ENCODE measurements at places on chromosomes 5 and 9.

- peak; percentile 22 for DNase-seq
Observed at GRCh38 chr9:128899566-128900322, 17.8 kb downstream of the LRRC8A start.

- no peak for DNase-seq
Observed at GRCh38 chr5:72448368-72448767, 58.8 kb downstream of the ZNF366 start.

DNA sequence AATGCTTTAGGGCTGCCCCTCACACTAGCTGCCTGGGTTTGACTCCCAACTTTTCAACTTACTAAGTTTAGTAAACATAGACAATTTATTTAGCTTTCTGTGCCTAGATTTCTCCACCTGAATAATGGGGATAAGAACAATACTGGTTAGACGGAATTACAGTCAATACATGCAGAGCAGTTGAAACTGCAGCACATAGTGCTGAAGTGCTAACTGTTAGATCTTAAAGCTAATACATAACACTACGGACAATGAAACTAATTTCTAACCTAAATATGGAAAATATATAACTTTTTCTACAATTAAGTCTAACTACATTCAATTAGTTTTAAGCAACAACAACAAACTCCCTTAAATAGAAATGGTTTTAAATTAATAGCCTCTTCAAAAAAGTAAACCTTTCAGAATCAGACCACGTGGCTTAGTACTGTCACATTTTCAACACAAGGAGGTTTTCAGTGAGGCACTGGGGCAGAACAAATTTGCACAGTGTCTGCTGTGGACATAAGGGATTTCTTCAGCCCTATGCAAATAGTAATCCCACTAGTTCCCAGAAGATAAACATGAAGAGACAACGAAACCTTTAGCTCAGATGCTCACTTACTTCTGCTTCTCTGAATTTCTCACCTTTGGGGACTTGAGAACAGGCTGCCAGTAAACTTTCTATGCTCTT lies 293.4 kb downstream of the EDIL3 start:
- no peak for DNase-seq

GRCh38 chr5:179407191-179408175 lies 62.2 kb upstream of the ADAMTS2 start:
- DNase-seq = no peak

DNA sequence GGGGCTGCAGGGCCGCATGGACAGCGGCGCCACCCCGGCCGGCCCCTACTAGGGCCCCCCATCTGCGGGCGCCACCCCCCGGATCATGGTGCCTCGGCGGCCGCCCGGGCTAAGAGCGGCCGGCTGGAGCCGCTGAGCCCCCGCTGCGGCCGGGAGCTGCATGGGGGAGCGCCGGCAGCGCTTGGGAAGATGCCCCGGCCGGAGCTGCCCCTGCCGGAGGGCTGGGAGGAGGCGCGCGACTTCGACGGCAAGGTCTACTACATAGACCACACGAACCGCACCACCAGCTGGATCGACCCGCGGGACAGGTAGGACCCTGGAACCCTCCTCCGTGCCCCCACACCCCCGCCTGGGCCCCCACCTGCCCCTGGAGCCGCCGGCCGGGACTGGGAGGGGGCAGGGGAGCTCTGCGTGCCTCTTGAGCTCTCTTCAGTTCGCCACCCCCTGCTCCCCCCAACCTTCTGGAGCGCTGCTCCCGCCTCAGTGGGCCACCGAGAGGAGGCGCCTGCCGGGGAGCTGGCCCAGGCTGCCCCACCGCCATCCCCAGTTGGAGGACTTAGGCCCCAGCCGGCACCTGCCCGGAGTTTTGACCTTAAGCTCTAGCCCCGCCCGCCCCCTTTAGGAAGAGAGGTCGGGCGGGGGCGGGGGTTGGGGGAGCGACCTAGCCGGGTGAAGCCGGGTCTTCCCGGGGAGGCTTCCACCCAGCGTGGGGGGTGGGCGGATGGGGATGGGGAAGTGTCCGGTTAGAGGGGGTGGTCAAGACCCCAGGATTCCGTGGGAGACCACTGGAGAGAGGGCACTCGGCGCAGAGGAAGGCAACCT lies 730 bp downstream of the WWC1 start:
- no peak for DNase-seq

DNA sequence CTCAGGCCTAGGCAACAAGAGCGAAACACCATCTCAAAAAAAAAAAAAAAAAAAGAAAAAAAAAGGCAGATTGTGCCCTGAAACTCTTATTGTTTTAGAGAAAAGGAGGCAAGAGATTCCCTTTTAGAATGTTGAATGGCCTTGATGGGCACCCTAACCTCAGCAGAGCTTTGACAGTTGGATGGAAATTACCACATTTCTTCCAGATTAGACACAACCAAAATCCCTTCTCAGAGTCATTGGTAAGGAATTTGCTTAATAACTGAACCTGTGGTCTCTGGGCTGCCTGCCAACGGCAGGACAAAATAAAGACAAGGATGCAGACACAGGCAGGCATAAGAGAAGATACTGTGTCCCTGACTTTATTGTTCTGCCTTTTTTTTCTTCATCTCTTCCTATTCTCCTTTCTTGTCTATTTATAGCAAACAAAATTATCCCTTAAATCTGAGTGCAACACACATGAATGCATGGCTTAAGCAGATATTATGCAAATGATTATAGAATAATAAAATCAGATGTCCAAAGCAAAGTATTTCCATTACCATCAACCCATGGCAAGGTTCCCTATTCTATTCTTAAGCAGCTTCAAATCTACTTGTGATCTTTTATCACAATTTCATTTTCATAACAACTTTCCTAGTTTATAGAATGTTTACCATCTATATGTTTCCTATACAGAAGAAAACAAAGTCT lies 37.3 kb upstream of the TRIO start:
- DNase-seq = no peak

DNA sequence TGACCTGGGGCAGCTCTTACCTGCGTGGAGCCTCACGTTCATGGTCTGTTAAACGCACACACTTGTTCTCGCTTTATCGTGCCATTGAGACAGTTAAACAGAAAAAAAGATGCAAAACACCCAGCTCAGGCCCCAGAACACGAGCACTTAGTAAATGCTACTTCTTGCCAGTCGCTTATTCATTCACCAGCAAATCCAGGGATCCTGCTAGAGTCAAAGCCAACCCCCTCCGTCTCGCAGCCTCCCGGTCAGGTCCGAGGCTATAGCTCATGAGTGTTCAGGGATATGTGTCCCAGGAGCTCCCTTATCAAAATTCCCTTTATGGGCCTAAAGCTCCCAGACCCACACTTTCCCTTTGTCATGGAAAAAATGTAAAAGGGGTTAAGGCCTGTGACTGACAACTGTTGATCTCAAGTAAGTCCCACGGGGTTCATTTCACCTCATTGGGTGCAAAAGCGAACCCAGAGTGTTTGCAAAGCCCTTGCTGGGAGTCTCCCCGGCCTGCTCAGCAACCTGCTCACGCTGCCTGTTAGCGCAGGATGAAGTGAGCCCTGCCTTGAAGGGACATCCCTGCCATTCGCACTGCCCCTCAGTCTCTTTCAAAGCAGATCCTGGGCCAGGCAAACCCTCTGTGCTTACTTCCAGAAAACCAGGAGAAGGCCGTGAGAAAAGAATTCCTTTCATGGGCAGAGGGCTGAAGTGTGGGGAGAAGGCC lies 40.7 kb downstream of the HRH2 start:
- no peak for DNase-seq

DNA sequence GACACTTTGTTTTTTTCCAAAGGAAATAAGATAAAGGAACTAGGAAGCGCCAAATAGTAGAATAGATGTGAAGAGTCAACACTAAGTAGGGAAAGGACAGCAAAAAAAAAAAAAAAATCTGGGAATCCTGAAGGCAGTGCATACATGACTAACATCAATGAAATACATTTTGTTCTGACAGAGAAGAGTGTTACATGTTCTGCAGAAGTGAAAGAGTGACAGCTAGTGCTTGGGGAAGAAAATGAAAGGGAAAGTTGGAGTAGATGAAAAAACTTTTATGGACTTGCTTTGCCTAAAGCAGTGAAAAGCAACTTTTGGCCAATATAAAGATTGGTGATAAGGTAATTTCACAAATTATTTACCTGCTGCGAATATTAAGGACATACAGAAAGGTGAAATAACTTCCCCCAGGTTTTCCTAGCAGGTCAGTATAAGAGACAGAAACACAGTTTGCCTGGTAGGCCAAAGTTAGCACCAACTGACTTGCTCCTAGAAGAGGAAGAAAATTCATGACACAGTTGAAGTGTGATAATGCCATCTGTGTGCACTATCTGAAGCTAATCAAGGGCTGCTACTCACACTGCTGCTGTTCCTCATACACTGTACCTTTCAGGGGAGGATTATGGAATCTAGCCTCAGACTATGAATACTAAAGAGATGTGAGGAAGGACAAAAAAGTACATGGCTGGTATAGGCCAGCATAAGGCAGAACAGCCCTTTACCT lies 38.6 kb downstream of the RANBP6 start:
- DNase-seq = no peak

DNA sequence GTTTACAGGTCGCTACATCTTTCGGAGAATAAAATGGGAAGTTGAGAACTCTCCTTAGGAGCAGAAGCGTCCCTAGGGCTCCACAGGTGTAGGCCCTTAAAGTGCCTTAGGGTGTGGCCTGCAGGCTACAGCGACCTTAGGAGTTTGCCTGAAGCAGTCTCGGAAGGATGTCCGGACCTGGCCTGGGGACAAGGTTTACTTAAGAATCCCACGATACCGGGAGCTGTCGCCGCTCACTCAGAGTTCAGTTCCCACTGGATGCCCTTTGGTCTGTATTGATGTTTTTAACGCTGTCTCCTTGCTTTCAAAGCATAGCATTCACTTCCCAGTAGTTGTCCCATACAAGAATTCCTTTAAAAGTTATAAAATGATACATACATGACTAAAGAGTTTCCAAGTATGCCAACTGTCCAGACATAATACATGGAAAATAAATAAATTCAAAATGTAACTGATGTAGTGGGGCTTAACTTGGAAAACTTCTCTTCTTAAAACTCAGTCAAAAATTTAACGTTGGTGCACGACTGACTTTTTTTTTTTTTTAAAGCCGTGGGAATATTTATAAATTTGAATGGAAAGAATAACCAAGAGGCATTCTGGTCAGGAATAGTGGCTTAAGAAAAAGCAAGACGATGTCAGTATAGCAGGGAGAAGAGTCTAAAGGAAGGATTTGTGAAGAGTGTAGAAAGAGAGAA lies 848 bp downstream of the RAD50 start:
- peak; percentile 41 for DNase-seq

DNA sequence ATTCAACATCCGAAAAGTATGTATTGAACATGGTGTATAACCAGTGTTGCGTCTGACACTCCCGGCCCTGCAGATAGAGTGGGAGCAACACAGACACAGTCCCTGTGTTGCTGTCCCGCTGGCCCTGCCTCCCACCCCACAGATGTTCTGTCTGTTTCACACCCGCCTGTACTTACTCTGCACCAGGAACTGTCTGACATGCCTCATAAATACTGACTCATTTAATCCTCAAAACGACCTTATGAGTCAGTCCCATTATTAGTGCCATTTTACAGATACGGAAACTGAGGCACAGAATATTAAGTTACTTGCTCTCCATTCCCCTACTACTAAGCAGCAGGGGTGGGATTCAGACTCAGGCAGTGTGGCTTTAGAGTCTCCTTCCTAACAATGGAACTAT lies 109.8 kb upstream of the NFIL3 start:
- DNase-seq = no peak

- no peak for DNase-seq
Observed at GRCh38 chr5:120913396-120913795, 449.3 kb downstream of the PRR16 start.

DNA sequence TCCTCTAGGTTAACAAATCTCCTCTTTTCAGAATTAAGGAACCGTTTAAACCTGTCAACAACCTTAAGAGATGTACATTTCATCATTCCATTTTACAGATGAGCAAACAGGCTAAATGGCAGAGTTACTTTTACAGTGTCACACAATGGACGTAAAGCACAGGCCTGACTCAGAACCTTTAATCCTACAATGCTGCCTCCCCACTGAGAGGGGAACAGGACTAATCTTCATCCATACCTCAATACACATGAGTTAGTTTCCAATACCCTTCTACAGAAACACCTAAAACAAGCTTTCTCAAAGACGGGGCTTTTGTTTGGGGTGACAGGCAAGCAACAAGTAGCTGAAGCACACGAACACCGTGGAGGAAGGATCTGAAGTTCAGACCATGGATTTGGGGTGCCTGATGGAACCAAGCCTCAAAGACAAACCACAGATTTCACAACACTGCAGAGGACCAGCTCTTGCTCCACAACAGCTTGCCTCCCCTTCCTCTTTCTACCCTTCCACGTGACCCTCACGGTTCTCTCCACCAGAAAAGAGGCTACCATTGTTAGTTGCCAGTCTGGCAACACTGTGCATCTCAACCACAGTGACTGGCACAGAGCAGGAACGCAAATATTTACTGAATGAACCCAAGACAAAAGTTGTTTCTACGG lies 1.8 kb downstream of the RNF130 start:
- no peak for DNase-seq

DNA sequence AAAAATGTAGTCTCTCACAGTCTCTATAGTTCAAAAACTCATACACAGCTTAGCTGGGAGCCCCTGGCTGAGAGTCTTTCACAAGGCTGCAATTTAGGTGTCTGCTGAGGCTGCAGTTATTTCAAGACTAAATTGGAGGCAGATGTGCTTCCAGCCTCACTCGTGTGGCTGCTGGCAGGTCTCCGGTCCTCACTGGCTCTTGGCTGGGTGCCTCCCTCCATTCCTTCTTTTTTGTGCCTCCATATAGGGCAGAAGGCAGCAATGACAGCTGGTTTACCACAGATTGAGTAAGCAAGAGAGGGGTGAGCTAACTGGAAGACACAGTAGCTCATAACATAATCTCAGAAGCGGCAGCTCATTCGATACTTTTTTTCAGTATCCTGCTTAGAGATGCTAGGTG lies 2167.7 kb upstream of the WWC1 start:
- no peak for DNase-seq

GRCh38 chr5:22572941-22573340 lies 280.2 kb downstream of the CDH12 start:
- no peak for DNase-seq

- no peak for DNase-seq
Observed at GRCh38 chr9:38090170-38090569, 21.1 kb upstream of the SHB start.

- DNase-seq = no peak
Observed at GRCh38 chr5:135141303-135142268, 107.6 kb upstream of the PITX1 start.

GRCh38 chr5:114953565-114953964 lies 216.1 kb downstream of the TRIM36 start:
- DNase-seq = no peak
